ENCODE measurements at places on chromosomes 5 and 9.

GRCh38 chr9:121450241-121450640 is 49.4 kb downstream of the GGTA1 start:
- DNase-seq, result no peak

DNA sequence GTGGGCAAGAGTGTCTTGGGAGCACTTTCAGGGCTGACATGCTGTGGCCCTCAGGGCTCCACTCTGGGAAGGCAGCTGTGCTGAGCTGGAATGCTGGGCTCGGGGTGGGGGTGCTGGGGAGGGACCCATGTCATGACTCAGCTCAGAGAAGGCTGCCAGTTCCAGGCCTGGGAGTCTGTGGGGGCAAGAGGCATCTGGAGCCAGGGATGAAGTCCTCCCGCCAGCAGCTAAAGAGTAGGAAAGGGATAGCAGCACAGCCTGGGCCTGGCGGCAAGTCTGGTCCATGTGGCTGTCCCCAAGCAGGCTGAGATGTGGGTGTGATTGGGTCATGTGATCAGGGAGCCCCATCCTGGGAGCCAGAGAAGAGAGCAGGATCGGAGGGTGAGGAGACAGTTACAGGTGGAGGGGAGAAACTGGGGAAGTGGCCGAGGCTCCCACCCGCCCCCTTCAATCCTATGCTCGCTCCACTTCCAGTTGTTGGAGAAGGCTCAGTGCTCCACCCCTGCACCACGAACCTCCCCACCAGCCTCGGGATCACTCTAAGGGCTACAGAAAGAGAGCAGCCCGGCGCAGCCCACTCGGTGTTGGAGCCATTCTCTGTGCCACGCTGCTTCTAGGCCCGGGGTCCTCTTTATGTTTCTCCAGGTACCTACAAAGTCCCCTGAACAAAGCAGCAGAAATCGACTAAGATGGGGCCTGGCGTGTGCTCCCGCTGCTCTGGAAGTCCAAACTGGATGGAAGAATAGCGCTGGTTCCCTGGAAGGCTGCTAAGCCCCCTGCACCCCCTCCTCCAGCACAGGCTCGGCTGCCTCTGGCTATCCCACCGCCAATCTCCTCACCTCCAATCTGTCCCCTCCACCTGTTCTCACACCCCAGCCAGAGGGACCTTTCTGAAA is 12.0 kb downstream of the PDGFRB start:
- no peak for DNase-seq

GRCh38 chr5:96117771-96118651 is 156.4 kb upstream of the ELL2 start:
- DNase-seq, result no peak

- peak; percentile 2 for DNase-seq
Observed at GRCh38 chr5:142186857-142187594, 78.4 kb downstream of the NDFIP1 start.

GRCh38 chr5:111950660-111951059 is 193.7 kb upstream of the NREP start:
- no peak for DNase-seq

DNA sequence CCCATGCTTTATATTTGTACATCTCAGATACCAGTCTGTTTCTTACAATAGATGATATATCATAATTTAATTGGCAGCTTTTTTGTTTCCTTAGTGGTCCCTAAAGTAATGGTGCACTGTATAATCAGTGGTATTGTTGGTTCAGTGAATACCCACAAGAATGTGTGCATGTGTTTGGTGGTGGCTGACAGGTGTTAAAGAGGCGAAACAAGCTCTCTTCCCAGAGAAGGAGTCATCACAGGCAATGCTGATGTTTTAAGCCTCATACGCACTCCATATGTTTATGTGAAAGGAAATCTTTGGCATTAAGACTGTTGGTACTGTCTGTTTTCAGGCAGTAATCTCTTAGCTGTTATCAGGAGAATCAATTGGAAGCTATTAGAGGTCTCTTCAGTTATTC is 49.2 kb upstream of the KIAA1958 start:
- no peak for DNase-seq

DNA sequence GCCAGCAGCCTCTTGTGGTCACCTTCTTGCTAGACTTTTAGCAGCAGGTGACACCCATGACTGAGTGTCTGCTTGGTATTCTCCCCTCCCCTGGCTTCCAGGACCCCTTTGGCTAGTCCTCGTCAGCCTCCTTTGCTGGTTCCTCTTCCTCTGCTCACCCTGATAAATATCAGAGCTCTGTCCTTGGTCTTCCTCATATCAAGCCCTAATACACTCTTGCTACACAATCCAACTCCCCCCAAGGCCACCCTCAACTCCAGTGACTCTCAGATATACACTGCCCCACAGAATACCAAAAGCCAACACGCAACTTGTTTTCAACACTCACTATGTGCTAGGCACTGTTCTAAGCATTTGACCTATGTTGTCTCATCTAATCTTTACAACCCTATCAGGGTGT is 30.3 kb upstream of the LCP2 start:
- no peak for DNase-seq

DNA sequence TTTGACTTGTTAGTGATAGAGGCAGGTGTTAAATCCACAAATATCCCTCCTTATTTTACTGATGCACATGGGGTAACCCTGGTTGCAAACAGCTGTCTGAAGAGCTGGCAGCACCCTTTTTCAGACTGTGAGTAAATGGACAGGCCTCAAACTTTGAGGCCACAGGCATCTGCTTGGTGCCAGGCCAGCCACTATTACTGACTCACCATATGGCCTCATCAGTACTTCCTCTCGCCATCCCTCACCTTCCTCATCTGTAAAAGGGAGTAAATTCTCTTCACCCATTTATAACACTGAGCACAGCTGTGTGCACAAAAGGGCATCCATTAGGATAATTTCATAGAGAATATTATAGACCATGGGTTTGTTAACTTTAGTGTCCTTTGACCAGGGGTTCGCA is 11.9 kb upstream of the TNIP1 start:
- no peak for DNase-seq

- no peak for DNase-seq
Observed at GRCh38 chr9:92564982-92565381, 29.2 kb upstream of the ECM2 start.

GRCh38 chr5:138077064-138077696 is 6.7 kb upstream of the WNT8A start:
- peak; percentile 14 for DNase-seq

DNA sequence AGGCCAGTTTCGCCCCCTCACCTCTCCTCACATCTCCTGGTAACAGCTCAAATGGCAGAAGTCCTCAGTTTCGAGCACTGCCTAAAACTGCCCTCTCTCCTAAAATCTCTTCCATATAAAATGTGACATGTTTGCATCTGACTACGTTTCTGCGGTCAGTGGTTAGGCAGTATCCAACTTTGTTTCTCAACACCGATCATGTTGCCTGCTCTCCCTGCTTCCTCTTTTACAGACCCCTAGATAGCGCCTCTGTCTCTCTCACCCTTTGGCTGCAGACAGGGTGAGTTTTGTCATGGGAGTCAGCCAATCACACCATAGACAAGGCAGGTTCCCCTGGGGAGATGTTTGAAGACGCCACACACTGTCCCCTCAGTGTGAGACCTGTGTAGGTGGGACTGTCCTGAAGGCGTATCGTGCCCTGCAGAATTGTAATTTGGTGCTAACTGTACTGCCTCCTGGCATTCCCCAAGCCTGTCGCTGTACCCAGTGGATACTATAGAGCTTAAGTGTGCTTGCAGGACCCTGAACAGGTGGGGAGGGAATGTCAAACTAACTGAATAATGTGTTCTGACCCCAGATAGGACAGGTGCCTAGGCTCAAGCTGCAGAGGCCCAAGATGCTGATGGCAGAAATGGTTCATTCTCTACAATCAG is 1.1 kb downstream of the HEXB start:
- DNase-seq, result peak; percentile 4

DNA sequence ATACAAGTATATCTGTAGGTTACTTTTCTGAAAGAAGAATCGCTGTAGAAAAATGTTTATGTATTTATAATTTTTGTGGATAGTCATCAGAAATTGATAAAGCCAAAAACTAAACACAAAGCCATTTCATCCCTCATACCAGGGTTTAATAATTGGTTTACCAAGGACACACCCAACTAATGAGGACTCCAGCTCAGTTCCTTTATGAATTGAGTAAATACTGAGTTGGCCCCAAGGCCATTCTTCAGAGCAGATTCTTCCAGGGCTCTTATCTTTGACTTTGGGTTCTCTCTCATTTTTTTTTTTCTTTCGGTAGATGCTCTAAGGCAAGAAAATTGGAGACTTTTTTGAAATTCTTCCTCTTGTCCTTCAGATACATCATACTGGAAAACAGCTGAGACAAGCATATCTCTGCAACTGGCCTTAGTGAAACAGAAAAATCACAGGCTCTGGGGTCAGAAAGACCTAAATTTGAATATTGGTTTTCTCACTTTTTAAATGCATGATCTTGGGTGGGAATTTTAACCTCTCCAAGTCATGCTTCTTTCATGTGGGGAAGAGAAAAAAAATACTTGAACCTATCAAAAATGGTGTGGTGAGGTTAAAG is 401.8 kb downstream of the ARHGEF28 start:
- DNase-seq, result no peak

GRCh38 chr5:151427258-151427657 is 20.1 kb upstream of the SLC36A1 start:
- no peak for DNase-seq

DNA sequence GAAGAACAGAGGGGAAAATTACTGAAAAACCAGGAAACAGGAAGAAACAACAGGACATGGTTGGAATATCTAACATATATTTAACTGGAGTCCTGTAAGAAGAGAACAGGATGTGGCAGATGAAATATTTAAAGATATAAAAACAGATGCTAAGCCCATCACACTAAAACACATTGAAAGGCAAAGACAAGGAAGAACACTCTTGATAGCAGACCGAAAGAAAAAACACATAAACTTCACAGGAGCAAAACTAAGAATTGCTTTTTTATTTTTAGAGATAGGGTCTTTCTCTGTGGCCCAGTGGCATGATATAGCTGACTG is 324.4 kb upstream of the ARRDC3 start:
- no peak for DNase-seq

DNA sequence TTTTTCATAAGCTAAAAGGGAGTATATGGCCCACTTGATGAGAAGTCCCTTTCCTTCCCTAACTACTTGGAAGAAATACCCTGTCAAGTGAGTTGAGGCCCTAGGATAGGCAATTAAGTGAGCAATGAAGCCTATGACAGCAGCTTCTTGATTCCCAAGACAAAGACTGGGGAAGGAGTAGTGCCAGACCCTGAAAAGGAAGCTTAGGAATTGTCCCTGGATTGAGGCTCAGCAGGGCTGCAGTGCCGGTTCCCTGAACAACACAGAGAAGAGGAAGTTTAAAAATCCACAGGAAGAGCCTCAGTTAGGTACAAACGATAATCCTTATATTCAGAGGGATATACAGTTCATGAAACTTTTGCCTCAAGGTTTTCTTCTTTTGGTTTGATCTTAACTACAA is 61.8 kb upstream of the RAD23B start:
- no peak for DNase-seq
